ENCODE measurements at places on chromosomes 12 and 14.
A peak's percentile ranks its signal among the peaks of the same experiment; 100 is the strongest.

DNA sequence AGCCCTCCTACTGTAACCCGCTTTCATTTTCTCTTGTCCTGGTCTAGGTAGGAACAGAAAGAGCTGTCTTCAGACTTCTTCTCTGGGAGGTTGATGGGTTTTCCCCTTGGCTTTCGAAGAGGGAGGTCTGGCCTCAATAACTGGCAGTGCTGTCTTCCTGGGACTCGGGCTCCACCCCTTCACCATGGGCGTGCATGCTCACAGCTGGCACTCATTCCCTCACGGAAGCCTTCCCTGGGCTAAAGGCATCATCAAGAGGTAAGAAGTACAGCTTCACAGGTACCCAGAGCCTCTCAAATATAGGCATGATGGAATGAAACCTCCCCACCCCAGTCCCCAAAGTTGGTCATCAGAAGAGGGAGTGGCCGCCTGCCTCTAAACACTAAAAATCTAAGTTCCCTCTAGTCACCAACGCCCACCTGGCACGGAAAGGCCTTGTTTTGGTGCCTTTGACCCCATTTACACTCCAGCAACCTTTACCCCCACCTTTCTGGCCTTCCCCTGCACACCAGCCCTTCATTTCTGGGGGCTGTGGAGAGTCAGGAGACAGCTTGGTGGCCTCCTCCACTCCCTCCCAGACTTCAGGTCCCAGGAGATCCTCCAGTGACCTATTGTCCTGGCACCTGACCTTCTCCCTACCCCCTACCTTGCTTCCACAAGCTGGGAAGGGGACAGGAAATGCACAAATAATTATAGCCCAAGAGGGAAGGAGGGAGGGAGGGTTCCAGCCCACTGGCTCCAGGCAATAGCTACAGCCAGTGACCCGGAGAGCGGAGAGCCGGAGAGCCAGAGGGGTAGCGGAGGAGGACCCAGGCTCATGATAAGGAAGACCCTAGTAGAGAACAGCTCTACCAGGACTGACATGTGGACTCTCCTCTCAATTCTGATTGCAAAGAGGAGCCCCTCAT lies 2.8 kb downstream of the RAPGEF3 start:
- no peak for DNase-seq

GRCh38 chr14:69519204-69520100 lies 34.9 kb downstream of the PLEKHD1 start:
- no peak for DNase-seq

DNA sequence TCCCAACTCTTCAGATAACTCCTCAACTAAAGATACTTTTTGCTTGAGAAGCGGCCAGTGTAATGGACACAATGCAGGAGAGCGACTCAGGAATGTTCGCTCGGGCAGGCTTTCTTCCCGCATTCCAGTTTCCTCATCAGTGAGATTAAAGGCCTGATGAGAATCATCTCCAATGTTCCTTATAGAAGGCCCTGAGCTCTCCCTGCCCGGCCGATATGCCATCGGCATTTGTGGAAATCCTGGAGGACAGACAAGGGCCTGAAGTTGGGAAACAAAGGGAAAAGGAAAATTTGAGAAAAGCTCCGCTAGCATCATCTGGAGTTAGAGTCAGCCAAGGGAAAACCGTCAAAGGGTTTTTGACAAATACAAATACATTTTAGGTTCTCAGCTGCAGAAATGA lies 38.0 kb upstream of the FOXN3 start:
- DNase-seq = no peak

DNA sequence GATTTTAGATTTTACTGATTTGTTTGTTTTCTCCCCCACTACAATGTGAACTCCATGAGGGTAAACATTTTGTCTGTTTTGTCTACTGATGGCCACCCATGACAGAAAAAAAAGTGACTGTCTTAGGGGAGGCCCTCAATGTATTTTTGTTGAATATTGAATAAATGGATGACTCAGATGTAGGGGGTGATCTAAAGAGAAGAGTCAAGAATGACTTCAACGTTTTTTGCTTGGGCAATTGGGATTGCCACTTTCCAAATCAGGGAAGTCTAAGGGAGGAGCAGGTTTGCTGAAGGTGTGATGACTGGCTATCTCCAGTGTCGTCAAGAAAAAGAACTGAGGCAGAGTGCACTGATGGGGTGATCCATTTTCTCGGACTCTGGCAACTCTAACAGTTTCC lies 10.7 kb upstream of the PHC1 start:
- no peak for DNase-seq

GRCh38 chr12:1422604-1423315 lies 171.6 kb downstream of the FBXL14 start:
- no peak for DNase-seq

- no peak for DNase-seq
Observed at GRCh38 chr14:74427651-74428050, 1.6 kb upstream of the SYNDIG1L start.

- no peak for DNase-seq
Observed at GRCh38 chr12:121590476-121591143, 9.8 kb upstream of the KDM2B start.

DNA sequence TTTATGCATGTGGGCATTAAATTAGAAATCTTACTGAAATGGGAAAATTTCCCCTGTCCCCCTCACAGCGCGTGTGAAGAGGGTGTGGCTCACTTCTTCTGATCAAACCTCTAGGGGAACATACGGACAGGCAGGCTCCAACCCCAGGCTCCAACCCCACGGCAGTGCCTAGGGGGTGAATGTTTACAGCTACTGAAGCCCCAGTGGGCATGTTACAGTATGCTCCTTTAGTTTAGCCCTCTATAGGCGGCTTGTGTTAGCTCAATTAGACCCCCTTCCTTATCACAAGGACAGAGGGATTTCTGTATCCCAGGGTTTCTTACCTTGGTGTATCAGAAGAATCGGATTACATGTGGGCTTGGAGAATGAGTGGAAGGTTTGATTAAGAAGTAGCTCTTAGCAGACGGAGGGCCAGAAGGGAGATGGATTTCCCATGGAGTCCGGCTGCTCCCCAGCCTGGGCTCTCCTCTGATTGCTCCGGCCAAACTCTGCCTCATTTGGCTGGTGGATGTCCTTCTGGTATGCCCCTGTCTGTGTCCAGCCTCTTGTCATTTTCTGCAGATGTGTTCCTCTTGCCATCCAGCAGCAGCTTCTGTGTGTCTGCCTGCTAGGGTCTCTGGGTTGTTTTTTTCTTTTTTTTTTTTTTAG lies 223.7 kb downstream of the TMTC2 start:
- no peak for DNase-seq

GRCh38 chr12:78248321-78248720 lies 417.6 kb downstream of the NAV3 start:
- no peak for DNase-seq

DNA sequence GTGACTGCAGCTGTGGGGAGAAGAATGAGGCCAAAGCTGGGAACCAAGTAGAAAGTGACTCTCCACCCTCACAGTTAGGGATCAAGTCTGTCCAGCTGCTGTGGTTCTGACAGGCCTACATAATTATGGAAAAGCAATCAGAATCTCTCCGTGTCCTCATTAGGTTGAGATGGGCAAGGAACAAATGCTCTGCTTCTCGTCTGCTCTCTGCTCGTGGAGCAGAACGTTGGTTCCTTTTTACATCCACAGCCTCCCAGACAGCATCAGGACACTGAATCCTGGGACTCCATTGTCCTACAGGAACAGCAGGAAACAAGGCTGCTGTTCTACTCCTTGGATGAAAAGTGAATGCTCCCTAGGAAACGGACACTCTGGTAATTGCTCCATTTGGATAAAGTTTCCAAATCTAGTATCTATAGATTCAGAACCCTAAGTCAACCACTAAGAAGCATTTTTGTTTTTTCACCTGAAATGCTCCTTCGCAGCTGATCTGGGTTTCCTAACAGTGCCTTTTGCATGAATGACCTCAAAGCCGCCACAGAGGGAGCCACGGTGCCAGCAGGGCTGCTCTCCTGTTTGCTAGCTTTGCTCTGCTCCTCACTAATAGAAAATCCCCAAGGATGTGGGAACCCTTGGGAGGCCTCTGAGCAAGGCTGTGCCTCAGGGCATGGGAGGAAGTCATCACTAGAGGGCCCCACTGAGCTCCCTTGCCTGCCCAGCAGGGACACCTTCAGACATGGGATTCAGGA lies 102.0 kb downstream of the EGLN3 start:
- DNase-seq = peak; percentile 55

DNA sequence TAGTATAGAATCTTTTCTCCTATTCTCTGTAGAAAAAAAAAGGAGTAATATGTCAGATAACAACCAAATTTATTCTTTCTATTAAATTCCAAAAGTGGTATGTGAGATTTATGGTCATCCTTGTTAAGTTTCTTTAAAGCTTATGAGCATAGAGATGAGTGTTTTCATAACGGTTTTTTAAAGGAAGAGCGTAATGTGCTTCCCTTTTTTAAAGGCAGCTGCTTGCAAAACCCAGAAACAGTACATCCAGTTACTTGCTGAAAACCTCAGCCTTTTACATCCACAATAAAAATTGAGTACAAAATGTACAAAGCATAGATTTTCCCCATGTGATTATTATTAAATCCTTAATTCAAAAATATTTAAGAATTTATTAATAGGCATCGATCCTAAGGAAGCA lies 53.6 kb upstream of the CD163 start:
- no peak for DNase-seq

DNA sequence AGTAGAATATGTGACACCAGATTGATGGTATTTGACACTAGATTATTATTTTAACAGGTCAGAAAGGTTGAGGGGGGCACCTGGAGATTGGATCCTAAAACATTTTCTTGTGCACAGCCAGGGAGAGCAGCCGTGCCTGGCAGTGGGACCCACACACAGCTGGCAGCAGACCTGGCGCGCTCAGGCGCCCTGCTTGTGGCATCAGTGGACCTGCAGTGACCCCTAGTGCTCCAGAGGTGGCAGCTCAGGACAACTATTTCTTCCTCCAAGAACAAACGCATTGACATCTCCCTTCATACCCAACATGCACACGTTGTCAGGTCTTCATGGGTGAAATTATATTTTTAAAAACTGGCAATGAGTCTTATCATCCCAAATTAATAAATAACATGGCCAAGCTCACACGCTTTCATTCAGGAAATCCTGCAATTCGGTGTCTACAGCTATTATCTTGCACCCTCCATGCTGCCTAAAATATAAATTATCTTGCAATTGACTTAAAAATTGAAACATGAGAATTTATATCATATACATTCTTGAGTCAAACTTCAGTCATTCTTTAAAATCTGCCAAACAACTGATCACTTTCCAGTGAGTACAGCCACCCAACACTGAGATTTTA lies 7.7 kb upstream of the TMEM132D start:
- peak; percentile 91 for DNase-seq

GRCh38 chr14:85530626-85531025 lies 682 bp downstream of the FLRT2 start:
- DNase-seq = no peak

- peak; percentile 66 for DNase-seq
Observed at GRCh38 chr14:96991226-96991625, 194.0 kb downstream of the VRK1 start.

GRCh38 chr12:19891936-19892591 lies 452.8 kb downstream of the AEBP2 start:
- no peak for DNase-seq

- DNase-seq = no peak
Observed at GRCh38 chr14:71497645-71498086, 434.6 kb upstream of the RGS6 start.

DNA sequence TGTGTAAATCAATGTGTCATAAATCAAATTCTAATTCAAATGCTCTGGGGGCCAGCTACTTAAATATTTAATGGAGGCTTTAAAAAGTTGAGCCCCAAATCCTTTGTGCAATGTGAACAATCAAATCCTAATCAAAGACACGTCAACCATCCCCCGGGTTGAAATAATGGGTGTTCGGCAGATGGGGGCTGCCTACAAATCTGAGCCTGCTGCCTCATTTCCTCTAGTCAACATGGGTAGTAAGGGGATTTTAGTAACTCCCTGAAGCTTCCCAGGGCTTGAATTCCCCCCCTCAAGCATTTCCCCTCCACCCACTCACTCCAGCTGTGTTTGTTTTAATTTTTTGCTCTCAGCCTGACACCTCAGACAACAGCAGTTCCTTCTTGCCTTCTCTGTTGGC lies 37.8 kb downstream of the SRRM4 start:
- DNase-seq = no peak

DNA sequence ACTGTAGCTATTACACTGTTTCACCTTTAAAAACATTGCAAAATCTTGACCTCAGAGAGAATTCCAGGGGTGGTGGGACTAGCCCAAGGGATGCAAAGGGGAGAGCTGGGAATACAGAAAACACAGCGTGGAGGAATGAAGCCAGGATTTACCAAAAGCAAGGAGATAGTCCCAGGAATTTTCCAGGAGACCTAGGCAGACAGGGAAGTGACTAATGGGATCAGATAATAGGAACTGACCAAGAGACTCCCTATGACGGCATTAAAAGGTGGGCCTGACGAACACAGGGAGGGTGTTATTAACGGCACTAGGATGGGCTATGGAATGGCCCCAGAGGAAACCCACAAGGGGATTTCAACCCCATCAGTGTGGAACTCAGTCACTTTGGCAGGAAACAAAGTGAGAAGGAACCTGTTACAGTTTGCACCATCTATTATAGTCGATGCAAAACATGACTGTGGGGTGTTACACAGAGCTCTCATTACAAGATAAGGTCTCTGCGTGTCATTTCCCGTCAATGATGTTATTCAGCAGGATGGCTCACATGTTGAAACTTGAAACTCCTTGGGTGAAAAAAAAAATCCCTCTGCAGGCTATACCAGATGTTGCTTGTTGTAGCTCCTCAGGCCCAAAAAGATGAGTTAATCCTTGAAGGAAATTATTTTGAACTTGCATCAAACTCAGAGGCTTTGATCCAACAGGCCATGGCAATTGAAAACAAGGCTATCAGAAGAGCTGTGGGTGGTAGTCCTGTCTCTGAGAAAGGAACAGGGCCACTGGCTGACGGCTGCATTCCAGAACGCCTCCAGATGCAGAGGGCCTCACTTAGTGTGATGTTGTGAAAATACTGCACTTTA lies 58.7 kb downstream of the DRAM1 start:
- no peak for DNase-seq

DNA sequence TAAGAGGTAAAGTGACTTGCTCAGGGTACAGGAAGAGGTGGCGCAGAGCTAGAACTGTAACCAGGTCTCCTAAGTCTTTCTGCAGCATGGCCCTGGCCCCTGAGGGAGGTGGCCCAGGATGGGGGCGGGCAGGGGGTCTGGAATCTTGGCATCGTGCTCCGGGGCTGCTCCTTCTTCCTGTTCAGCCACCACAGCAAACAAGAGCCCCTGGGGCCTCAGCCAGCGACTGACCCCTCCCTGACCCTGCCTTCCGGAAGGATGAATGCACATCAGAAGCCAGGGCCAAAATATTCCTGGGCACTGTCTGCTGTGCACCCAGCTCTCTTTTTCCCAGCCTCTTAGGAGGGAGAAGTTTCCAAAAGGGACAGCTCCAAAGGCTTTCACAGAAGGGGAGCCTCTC lies 242.8 kb downstream of the DPF3 start:
- DNase-seq = no peak
